ENCODE measurements at places on chromosomes 7 and 10. TPM values are rescaled to one million over a fixed set of nuclear protein-coding genes. Genes with fewer than 3 reads are reported as not detected.

DNA sequence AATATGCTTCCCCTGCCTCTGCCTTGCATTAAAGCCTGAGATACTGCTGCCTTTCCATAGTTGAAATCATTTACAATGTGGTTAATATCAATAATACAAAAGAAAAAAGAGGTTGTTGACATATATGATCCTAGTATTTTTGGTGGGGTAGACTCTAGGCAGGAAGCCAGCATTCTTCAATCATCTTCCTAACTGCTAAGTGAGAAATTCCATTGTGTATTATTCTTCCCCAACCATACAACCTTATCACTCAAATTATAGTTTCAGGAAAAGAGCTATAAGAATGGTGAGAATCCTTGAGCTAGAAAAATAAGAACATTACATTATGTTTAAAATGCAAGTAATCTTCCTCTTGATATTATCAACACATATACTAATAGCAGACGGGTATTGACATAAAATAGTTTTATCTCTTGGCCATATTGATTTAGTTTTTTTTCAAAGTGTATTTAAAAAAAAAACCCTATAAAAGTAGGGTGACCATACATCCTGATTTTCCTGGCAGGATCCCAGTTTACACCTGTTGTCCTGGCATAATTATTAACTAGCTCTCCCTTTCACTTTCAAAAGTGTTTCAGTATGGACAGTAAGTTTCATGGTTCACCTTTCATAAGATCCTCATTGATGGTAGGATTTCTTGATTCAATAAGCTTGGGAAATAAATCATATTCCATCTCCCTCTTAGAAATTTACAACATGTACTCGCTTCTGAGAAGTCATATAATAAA lies 33.4 kb upstream of the WASL start:
- DNase-seq: peak; percentile 68

DNA sequence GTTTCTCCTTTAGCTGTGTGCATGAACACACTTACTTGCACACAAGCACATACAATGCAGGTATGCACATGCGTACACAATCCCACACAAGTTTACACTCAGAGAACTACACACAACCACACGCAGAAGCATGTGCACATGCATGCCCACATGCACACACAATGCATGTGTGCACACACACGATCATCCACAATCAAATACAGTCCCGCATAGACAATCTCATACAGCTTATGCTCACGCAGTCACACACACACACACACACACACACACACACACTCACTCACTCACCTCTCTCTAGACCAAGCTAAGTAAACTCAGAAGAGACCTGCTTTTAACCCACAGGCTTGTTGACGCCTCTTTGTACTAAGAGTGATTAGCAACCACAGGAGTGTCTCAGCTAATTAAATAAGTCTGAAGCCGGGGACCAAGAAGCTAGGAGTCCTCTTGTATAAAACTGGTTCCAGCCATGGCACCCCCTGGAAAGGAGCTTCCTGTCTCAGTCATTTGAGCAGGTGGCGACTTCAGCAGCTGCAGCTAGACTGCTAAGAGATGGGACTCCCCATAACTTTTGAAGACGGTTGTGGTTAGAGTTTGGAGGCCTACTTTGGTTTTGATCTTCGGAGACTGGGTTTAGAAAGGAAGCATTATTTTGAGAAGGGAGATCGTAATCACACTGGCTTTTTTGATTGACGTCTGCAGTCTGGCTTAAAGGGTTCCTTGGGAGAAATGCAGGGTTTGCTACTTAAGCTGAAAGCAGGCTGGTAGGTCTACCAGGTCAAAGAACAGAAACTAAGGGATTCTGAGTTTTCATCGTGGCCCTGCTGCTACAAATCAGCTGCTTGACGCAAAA lies 82.3 kb upstream of the ADRB1 start:
- peak; percentile 81 for DNase-seq

DNA sequence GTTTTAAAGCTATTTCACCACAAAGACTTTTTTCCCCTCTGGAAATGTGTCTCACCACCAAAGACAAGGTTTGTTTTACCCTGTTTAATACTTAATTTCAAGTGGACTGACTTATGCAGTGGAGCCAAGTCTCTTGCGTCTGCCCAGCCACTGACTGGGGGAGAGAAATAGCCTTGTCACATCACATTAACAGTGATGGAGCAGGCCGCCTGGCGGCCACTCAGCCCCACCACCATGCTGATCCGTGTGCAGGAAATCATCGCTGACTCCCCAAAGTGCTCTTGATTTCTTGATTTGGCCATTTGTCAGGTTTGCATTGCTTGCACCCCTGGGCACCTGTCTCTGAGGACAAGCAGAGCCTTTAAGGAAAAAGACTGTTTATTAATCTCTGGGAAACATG lies 334.1 kb downstream of the GLRX3 start:
- DNase-seq: no peak

- DNase-seq: no peak
Measured at GRCh38 chr10:84214612-84215235, 10.6 kb downstream of the LRIT2 start.

Gene TAC1
- 2.8 TPM for total RNA-seq

Gene RBM20
- total RNA-seq: not detected

Gene NKX1-2
- total RNA-seq: not detected
